ENCODE measurements at places on chromosomes 5 and 9.

GRCh38 chr9:117511852-117512481, 97.1 kb upstream of the ASTN2 start:
- DNase-seq, result no peak

- DNase-seq, result peak; percentile 56
These were observed 739 bp downstream of the PPP2CA start for GRCh38 chr5:134224888-134225779.

DNA sequence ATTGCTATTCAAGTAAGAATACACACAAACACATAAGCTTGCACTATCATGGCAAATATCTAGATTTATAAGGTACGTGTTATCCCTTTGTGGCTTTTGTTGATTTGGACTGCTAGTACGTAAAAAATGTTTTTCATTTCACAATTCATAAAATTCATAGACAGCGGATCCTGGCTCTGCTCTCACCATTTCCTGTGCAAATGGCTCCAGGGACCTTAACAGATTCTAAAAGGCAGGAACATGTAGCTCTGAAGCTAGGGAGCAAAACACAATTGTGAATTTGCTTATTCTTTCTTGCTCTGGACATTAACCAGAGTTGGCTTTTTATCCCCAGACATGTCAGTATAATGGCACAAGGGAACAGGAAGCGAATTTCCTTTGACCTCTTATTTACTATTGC, 1019.9 kb upstream of the WWC1 start:
- no peak for DNase-seq

GRCh38 chr9:94269264-94269663, 10.2 kb downstream of the ZNF169 start:
- DNase-seq, result peak; percentile 5

DNA sequence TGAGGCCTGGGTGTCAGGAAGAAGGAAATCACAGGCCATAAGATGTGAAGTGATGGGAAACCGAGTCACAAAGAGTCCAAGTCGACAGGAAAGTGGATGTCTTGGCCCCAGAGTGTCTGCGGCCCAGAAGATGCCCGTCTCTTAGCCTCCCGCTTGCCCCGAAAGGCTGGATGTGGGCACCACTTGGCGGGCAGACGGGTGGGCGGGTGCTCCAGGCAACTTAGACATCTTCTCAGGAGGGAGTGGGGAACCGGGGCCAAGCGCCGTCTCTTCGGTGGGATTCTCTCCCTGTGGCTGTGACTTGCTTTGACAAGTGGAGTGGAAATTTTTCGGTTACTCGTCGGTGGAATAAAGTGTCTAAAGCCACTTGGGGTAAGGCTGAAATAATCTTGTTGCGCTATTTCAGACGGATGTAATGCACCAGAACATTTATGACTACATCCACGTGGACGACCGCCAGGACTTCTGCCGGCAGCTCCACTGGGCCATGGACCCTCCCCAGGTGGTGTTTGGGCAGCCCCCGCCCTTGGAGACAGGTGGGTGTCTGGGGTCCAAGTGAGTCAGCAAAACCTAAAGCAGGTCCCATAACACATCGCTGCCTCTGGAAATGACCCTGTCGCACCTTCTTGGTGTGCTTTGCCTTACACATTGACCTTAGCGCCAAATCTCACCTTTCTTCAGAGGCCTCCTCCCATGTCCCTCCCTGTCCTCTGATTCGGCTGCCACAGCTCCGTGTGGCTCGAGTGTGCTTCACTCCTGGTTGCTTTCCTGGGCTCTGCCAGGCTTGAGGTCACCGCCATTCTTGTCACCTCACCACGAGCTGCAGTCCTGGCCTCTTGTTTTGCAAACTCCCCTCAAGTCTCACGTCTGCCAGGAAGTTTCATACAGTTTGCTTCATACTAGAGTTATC, 20.4 kb upstream of the EXOC3 start:
- DNase-seq, result no peak

GRCh38 chr9:127728808-127729207, 6.3 kb downstream of the TOR2A start:
- DNase-seq, result no peak

GRCh38 chr5:173963182-173963838, 25.7 kb upstream of the C5orf47 start:
- DNase-seq, result peak; percentile 46

DNA sequence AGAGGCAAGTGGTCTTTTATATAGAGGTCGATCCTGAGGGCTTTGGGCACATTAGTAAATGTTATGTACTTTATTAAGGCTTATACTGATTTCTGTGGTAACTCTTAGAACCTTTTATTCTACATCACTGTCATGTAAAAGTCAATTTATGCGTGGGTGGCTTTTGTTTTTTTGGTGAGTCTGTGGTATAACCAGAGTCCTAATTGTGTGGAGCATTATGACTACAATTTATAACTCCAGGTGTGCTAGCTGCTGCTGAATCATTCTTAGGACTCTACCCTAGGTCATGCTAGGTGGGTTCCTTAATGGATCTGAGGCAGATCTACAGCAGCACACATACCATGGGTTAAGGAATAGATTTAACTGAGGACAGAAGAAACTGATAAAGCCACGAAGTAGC, 33.9 kb upstream of the KCNN2 start:
- no peak for DNase-seq

- no peak for DNase-seq
These were observed 68.9 kb upstream of the SPTLC1 start for GRCh38 chr9:92184041-92184564.

DNA sequence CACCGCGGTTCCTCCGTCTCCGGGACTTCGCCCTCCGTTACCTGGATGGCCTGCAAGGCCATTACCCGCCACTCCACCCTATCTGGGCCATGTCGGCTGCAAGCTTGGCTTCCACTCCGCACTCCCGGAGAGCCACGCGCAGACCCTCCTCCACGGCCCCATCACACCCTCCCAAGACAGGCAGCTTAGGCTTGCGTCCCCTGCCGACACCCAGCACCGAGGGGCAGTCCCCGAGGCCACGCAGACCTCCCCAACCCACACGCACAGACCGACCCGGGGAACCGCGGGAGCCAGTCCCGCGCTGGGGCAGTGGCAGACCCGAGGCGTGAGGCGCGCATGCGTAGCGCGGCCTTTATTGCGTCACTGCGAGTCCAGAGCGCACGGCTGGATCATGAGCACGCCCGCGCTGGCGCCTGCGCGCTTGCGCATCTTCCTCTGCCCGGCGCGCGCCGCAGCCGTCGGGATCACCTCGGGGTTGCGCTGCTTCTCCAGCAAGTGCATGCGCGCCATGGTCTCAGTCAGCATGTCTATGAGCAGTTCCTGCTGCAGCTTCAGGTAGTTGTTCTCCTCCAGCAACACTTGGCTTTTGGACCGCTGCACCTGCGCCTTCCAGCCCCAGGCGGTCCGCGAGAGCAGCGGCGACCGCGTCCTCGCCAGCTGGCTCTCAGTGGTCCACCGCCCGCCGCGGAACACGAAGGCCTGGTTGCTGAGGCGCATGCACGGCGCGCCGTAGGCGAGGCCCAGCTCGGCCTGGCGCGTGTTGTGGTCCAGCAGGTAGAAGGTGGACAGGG, 2.4 kb downstream of the CBY3 start:
- DNase-seq, result peak; percentile 97

GRCh38 chr9:91255327-91255726, 106.4 kb downstream of the AUH start:
- no peak for DNase-seq

GRCh38 chr9:98071737-98072136, 15.2 kb downstream of the NANS start:
- DNase-seq, result no peak

DNA sequence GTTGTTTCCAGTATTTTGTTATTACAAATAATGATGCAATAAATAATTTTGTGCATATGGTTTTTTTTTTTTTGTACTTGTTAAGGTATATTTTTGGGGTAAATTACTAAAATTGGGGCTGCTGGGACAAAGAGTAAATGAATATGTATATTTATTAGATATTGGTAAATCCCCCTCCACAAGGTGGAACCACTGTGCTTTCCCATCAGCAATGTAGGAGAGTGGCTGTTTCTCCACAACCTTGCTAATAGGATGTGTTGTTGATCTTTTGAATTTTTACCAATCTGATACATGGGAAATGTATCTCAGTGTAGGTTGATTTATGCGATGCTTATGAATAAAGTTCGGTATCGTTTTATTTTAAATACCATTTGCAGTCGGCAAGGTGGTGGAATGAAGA, 118.1 kb downstream of the TRPM3 start:
- DNase-seq, result no peak

DNA sequence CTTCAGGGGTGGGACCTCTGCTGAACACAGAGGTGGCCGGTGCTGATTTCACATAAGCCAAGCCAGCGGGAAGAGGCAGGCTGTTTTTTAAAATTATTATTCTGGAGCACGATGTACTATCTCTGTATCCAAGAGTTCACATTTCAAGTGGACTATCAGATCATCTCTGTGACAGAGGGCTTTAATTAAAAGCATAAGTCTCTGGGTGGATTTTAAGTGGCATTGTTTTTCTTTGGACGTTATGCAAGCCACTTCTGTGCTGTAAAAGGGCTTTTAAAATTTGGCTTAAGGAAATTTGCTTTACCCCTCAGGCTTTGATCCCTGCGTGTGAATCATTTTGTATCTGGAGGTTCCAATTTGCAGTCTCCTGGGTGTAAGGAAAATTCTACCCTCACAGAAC, 124.7 kb downstream of the PALM2AKAP2 start:
- no peak for DNase-seq

DNA sequence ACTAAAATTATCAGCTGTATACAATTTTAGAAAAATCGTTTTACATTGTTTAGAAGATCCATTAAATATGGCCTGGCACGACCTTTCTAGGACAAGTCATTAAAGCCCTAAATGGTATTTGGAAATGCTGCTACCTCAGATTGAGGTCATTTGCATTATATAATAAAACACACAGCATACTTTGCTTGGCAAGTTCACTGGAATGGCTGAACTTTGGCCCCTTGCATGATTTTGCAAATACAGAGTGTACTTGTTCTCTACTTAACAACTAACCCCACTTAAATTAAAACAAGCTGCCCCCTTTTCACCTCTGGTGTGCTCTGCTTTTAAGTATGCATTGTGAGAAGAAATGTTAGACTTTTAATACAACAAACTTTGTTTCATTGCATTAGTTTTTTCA, 860.1 kb downstream of the PTPRD start:
- no peak for DNase-seq

DNA sequence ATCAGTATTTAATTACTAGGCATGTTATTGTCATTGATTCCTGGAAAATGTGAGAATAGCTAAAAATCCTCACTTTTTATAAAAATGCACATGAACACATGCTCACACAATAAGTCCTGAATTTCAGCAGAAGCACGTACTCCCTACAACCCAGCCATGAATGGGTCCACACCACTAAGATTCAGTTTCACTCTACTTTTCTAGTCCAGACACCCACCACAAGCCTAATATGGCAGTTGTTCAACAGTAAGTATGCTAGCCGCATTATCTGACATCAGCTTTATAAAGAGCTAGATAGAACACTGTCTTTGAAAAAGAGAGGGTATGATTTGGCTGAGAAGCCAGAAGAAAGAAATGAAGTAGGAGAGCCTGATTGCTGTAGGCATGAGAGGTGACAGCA, 639.3 kb downstream of the BRINP1 start:
- no peak for DNase-seq

GRCh38 chr9:76613974-76614373, 150.3 kb upstream of the PCA3 start:
- DNase-seq, result no peak

DNA sequence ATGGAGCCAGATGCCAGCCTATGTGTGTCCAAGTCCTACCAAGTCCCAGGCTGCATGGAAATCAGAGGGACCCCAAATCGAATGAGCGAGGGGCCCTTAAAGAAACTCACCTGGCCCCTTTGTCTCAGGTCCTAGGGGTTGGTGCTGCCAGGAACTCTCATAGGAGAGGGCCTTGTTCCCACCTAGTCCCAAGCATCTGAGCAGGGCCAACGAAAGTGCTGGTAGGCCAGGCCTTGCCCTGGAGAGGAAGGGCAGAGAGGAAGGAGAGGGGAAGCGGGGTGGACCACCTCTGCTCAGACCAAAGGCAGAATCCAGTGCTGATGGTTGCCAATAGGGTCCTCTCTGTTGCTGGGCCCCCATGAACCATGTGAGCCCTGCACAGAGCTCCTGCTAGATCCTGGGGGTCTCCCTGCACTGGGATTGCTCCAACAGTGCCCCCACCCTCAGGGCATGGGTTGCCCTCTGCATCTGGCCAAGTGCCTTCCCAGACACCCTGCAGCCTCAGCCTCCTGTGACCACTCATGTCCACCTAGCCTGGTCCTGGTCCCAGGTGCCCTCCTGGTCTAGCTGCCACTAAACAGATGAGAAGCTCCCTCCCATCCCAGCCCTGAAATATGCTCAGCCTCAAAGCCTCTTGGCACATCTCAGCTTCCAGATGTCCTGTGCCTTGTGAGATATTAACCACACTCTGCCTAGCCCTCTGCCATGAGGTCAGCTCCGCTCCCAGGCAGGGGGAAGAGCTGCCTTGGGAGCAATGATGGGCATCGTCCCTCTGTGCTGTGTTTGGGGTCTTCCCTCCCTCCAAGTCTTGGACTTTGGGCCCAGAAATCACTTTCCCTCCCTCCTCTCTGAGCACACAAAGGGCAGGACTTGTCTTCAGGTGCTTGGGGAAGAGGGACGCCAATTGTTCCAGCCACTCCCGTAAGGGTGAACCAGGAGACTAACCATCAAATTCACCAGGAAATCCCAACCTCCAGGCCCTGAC, 109.6 kb downstream of the ADAMTS2 start:
- no peak for DNase-seq

DNA sequence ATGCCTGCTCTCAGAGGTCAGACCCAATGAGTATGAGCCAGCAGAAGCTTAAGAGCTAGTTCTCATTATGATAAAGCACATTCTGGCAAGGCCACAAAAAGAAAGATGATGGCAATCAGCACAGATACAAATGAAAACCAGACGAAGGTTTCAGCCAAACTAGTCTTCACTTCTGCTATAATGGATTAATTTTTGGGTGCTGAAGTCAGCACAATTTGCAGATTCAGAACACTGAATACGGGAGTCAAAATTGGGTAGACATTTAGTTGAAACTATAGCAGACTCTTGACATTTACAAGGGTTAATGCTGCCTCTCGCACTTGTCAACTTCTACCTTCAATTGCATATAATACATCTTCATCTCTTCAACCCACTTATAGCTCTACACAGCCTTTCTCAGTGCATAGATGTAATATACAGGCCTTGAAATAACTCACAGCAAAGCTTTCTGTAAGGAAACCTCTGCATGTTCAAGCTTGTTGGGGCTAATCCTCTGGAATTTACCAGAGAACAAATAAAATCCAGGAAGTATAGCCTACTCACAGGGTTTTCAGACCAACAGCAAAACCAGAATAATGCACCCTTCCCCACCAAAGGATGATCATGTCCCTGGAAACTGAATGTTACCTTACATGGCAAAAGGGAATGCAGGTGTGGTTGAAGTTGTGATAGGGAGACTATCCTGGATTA, 77.1 kb downstream of the BAAT start:
- no peak for DNase-seq

DNA sequence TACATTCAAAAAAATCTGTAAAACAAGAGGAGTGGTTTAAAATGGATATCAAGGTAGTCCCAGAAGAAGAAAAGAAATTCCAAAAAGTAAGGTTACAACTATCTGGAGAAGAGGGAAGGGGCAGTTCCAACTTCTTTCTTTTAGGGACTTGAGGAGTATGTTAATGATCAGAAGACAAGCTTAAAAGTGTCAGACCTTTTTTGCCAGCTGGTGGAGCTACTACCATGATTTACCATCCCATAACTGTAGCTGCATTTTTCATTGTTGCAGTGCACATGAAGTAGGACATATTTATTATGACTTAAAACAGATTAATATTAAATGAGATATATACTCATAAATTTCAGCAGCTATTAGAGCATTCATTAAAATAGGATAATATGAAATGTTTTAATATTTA, 158.5 kb upstream of the RGS7BP start:
- peak; percentile 10 for DNase-seq

- no peak for DNase-seq
These were observed 103.0 kb downstream of the PCSK5 start for GRCh38 chr9:75993434-75993833.
